ENCODE measurements at places on chromosomes 1 and 21.

DNA sequence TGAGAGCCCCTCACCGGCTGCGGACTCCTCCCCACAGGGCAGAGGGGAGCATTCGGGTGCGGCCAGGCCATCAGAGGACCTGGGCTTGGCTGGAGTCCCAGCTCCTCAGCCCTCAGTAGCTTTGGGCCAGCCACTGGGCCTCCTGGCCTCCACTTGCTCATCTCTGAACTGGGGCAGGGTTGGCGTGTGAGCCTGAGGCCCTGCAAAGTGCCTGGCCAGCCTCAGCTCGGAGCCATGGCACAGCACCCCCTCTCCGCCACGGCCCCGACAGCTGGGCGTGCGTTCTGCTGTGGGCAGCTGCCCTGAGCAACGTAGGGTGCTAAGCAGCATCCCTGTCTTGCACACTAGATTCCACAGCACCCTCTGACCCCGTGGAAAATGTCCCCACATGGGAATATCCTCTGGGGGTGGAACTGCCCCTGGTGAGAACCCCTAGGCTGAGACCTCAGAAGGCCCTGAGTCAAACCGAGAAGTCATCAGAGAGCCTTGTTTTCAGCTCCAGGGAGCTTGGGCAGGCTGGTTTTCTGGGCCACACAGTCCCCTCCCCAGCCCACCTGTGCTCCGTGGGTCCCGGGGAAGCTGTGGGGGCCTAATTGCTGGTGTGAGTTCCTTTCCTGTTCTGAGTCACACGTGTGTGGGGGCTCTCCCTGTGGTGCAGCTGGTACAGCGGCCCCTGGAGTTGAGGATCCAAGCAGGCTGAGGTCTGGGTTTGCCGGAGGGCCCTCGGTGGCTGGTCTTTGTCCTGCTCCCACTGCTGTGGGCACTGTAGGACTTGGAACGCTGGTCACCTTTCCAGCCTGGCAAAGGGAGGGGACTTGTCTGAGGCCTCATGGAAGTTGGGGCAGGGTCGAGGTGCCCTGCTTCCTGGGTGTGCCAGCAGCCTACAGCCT lies 24.5 kb downstream of the TP73 start:
- no peaks in the 10 kb centered on the region for H3K36me3 ChIP-seq
- peak; percentile 53 for DNase-seq
- H3K4me1 ChIP-seq: peaks cover 19% of the 10 kb centered on the region
- peak overlapping the region; percentile 44 for H3K4me3 ChIP-seq
- H3K27me3 ChIP-seq: peaks cover 13% of the 10 kb centered on the region
- no peak overlapping the region for H3K27ac ChIP-seq

DNA sequence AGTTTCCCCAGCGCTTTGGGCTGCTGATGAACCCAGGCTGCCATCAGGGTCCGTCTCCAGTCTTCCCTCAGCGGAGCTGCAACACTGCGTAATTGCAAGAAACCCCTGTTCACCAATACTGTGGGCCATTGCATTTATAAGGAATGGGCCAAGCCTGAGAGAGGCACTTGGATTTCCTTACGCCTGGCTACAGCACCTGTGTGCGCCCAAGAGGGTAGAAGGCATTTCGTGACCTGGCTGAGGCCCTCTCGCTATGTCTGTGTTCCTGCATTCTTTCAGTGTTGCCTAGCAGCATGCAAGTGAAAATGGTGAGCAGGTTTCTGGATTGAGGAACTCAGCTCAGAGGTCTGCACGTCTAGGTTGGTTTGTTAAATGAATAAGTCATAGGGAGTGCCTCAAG lies 12.0 kb upstream of the OR2W3 start:
- no peak overlapping the region for H3K4me3 ChIP-seq
- H3K4me1 ChIP-seq: no peaks in the 10 kb centered on the region
- no peak for DNase-seq
- no peak overlapping the region for H3K27ac ChIP-seq
- no peaks in the 10 kb centered on the region for H3K36me3 ChIP-seq

- H3K27ac ChIP-seq: no peak overlapping the region
- DNase-seq: no peak
- no peaks in the 10 kb centered on the region for H3K27me3 ChIP-seq
- no peaks in the 10 kb centered on the region for H3K36me3 ChIP-seq
These were observed 464.8 kb downstream of the PTBP2 start for GRCh38 chr1:97186381-97186780.

GRCh38 chr1:54866801-54867716 lies 19.9 kb downstream of the DHCR24 start:
- DNase-seq: no peak
- H3K27ac ChIP-seq: no peak overlapping the region
- peaks cover 33% of the 10 kb centered on the region for H3K36me3 ChIP-seq
- no peaks in the 10 kb centered on the region for H3K27me3 ChIP-seq
- peaks cover 19% of the 10 kb centered on the region for H3K4me1 ChIP-seq
- no peak overlapping the region for H3K4me3 ChIP-seq

DNA sequence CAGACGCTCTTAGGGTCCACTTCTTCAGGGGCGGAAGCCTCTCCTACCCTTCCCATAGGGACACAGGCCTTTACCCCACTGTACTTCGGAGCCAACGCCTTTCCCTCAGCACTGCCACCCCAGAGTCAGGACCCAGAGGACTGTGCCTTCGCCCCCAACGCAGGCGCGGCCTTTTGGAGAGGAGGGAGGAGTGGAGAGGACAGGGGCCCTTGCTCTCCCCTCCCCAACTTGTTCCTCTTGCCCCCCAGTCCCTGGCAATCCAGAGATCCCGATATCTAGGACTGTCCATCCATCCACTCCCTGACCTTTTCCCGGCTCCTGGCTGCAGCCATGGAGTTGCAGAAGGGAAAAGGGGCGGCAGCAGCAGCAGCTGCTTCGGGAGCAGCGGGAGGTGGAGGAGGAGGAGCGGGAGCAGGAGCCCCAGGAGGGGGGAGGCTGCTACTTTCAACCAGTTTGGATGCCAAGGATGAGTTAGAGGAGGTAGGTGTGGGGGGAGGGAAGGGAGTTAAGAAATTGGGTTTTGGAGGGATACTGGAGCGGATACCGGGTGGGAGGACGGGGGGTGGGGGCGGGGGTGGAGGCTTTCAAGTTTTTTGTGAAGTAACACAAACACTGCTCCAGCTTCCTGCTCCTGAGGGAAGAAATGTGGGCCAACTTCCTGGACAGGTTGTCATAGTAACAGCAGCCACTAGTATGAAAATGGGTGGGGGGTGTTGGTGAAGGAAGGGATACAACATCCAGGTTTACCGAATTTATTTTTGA lies 636 bp downstream of the INTS3 start:
- H3K36me3 ChIP-seq: no peaks in the 10 kb centered on the region
- no peaks in the 10 kb centered on the region for H3K27me3 ChIP-seq
- H3K27ac ChIP-seq: peak overlapping the region; percentile 95
- H3K4me3 ChIP-seq: peak overlapping the region; percentile 89

GRCh38 chr1:225667362-225667761 lies 14.4 kb upstream of the ENAH start:
- no peak for DNase-seq
- H3K27ac ChIP-seq: no peak overlapping the region
- no peaks in the 10 kb centered on the region for H3K36me3 ChIP-seq
- H3K4me1 ChIP-seq: peaks cover 11% of the 10 kb centered on the region
- peaks cover 7% of the 10 kb centered on the region for H3K27me3 ChIP-seq

- peaks cover 3% of the 10 kb centered on the region for H3K4me1 ChIP-seq
- peaks cover 23% of the 10 kb centered on the region for H3K27me3 ChIP-seq
- H3K27ac ChIP-seq: no peak overlapping the region
- no peak for DNase-seq
- no peak overlapping the region for H3K4me3 ChIP-seq
- H3K36me3 ChIP-seq: no peaks in the 10 kb centered on the region
These were observed 2.7 kb downstream of the RHBG start for GRCh38 chr1:156371553-156372264.

DNA sequence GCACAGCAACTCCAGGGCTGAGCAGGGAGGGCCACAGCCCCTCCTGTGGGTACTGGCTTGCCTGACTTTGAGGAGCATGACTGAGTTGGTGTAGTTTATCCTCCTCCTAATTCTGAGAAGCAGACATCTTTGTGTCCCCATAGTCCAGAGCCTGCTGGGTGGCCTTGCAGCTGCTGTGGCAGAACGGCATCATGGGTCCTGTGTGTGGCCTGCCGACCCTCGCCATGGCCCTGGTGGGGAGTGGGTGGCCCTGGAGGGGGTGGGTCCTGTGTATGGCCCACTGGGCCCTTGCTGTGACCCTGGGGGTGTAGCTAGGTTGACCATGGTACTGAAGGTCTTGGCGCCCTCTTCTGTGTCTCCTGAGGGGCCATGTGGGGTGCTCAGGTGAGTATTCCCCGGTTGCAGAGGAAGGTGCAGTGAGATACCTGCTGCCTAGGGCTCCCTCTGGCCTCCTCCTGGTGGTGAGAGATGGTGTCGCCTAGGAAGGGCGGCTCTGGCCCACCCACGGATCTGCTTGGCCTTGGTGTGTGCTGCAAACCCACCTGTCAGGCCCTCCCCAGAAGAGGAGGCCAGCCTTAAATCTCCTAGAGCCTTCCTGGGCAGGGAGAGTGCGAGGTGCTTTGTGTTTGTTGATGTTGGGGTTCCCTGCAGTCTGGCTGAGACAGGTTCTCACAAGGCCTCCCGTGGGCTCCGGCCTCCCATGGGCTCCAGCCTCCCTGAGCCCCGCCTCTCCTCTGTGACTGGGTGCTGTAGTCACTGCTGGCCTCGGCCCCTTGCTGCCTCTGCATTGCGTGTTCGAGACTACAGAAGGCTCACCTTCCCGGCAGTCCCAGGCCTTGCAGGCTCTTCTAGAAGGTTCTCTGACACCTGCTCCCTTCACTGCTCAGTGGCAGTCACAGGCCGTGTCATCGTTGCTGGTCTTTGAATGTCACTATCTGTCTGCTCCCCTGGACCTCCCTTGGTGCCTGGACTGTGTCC lies 7.8 kb downstream of the SNAP47 start:
- peaks cover 37% of the 10 kb centered on the region for H3K4me1 ChIP-seq
- DNase-seq: no peak
- no peaks in the 10 kb centered on the region for H3K36me3 ChIP-seq
- no peak overlapping the region for H3K27ac ChIP-seq
- H3K4me3 ChIP-seq: no peak overlapping the region
- no peaks in the 10 kb centered on the region for H3K27me3 ChIP-seq

DNA sequence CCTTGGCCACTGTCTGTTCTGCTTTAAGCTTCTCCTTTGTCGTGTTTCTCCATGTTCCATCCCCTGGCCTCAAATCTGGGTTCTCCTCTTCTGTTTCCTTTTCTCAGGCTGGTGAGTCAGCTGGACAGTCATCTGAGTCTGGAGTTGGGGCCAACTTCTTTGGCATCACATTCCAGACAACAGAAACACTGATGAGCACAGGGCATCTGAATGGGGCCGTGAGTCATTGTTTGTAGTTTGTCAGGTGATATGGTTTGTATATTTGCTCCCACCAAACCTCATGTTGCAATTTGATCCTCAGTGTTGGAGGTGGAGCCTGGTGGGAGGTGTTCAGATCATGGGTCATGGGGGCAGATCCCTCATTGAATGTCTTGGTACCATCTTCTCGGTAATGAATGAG lies 14.3 kb upstream of the OLIG2 start:
- H3K27ac ChIP-seq: no peak overlapping the region
- no peak overlapping the region for H3K4me3 ChIP-seq
- DNase-seq: no peak
- H3K27me3 ChIP-seq: peaks cover 45% of the 10 kb centered on the region

DNA sequence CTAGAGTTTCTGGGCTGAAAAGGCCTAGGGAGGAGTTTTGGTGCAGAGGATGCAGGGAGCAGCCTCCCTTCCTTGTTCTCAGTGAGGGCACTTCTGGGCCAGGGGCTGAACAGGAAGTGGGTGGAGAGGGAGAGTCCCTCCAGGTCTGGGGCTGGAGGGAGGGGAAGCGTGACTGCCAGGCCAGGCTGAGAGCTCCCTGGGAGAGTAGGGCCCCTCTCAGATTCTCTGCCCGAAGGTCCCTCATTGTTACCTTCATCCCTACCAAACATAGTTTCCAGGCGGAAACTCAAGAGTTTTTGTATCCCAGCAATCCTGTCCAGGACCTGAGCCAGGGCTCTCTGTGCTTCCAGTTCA lies 36.8 kb downstream of the CITED4 start:
- no peaks in the 10 kb centered on the region for H3K36me3 ChIP-seq
- no peaks in the 10 kb centered on the region for H3K27me3 ChIP-seq
- no peak for DNase-seq
- H3K4me3 ChIP-seq: no peak overlapping the region
- H3K27ac ChIP-seq: peak overlapping the region; percentile 29
- H3K4me1 ChIP-seq: peaks cover 14% of the 10 kb centered on the region

DNA sequence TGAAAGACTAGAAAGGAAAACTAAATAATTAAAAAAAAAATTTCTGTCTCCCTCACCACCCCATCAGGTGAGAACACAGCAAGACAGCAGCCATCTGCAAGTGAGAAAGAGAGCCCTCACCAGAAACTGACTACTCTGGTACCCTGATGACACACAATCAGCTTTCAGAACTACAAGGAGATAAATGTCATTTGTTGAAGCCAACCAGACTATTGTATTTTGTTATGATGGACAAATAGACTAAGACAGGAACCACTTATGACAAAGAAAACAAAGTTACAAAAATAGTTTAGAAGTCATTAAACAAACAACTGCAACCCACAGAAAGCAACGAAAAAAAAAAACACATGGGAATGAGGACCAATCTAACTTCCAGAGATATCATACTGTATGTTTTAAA lies 98.3 kb downstream of the FAF1 start:
- peaks cover 29% of the 10 kb centered on the region for H3K4me1 ChIP-seq
- H3K36me3 ChIP-seq: peaks cover 25% of the 10 kb centered on the region
- H3K4me3 ChIP-seq: no peak overlapping the region
- no peaks in the 10 kb centered on the region for H3K27me3 ChIP-seq
- H3K27ac ChIP-seq: no peak overlapping the region
- DNase-seq: no peak

DNA sequence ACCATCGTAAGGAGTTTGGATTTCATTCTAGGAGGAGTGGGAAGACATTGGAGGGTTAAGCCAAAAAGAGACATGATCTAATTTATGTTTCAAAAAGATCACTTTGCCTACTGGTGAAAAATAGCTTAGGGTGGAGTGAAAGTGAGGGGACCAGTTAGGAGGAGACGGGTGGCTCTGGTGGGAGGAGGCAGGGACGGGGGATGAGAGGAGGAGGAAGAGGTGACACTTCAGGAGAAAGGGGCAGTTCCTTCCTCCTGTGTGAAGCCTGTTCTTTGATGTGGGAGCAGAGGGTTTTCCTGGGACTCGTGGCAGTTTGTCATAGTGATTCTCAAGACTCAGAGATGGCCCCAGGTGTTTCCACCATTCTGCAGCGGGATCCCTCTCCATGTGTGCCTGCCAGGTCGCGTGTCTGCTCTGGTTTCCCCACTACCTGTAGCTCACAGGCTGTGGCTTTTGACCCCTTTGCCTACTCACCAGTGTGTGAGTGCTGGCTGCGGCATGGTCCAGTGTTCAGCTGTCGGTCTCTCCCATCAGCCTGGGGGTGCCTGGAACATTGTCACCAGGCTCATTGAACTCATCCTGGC lies 102.4 kb downstream of the CNIH3 start:
- peaks cover 5% of the 10 kb centered on the region for H3K4me1 ChIP-seq
- H3K27ac ChIP-seq: no peak overlapping the region
- no peak for DNase-seq
- H3K36me3 ChIP-seq: no peaks in the 10 kb centered on the region
- H3K27me3 ChIP-seq: peaks cover 48% of the 10 kb centered on the region
